ENCODE measurements at places on chromosomes 2 and 18. TPM values are rescaled to one million over a fixed set of nuclear protein-coding genes. Genes with fewer than 3 reads are reported as not detected.
A peak's percentile ranks its signal among the peaks of the same experiment; 100 is the strongest.

LINC00305 gene
- not detected for total RNA-seq

CDK15 gene
- total RNA-seq, result 0.21 TPM

TRIM43 gene
- total RNA-seq, result not detected

SPR gene
- 55.4 TPM for total RNA-seq

ZNF396 gene
- total RNA-seq, result 0.48 TPM

LIMS2 gene
- 237 TPM for total RNA-seq

EHBP1 gene
- total RNA-seq, result 22.2 TPM

DNA sequence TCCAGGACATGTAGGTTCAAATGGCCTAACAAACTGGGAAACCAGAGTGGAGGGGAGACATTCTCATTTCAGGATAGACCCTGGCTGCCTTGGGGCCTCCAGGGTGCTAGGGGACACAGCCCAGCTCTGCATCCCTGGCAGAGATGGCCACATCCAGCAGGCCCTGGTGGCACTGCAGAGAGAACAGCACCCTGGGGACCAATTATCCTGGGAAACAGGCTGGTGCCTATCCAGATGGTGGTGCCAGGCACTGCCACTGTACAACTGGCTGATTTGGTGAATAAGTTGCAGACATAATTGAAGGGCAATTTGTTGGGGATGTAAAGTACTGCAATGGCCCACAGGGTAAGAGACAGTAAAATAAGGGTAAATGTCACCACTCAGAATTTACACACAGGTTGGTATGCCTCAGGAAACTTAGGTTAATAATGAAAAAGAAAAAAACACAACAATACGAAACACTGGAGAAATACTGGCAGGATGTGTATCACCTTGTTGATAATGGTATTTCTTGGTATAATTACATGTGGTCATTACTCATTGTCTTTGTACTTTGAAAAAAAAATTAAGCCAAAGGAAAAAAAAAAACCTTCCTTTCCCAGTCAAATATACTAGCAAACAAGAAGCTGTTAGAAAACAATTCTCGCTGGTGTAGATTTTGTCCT is 12.8 kb upstream of the SFTPB start:
- no peaks in the 10 kb centered on the region for H3K36me3 ChIP-seq
- DNase-seq, result no peak
- peak overlapping the region; percentile 33 for H3K27ac ChIP-seq

DNA sequence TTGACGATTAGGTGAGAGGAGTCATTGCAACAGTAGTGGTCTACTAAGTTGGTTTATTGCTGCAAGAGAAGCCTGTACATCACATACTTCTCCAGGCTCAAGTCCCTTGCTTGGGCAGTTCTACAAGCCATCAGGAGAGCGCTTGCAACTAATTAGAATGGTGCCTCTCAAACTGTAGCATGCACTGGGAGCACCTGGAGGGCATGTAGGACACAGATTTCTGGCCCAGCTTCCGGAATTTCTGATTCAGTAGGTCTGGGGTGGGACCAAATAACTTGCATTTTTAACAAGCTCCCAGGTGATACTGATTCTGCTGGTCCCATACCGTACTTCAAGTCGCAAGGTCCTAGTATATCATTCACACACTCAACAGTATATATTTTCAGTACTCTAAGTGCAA is 34.5 kb upstream of the CCDC88A start:
- no peak for DNase-seq
- no peaks in the 10 kb centered on the region for H3K4me1 ChIP-seq
- no peak overlapping the region for H3K4me3 ChIP-seq
- H3K36me3 ChIP-seq, result no peaks in the 10 kb centered on the region
- no peaks in the 10 kb centered on the region for H3K27me3 ChIP-seq

GRCh38 chr2:62038975-62039771 is 133.7 kb downstream of the COMMD1 start:
- H3K4me1 ChIP-seq, result no peaks in the 10 kb centered on the region
- H3K27ac ChIP-seq, result no peak overlapping the region
- H3K4me3 ChIP-seq, result no peak overlapping the region
- H3K36me3 ChIP-seq, result no peaks in the 10 kb centered on the region

- H3K4me1 ChIP-seq, result no peaks in the 10 kb centered on the region
- no peaks in the 10 kb centered on the region for H3K36me3 ChIP-seq
- H3K4me3 ChIP-seq, result no peak overlapping the region
- no peak overlapping the region for H3K27ac ChIP-seq
Observed at GRCh38 chr2:79817288-79817687, 304.4 kb downstream of the CTNNA2 start.

GRCh38 chr2:186734957-186735734 is 41.3 kb downstream of the FAM171B start:
- H3K4me1 ChIP-seq, result no peaks in the 10 kb centered on the region
- H3K27ac ChIP-seq, result no peak overlapping the region
- DNase-seq, result no peak

- H3K4me3 ChIP-seq, result no peak overlapping the region
- DNase-seq, result no peak
- H3K4me1 ChIP-seq, result peaks cover 11% of the 10 kb centered on the region
- no peaks in the 10 kb centered on the region for H3K36me3 ChIP-seq
- H3K27me3 ChIP-seq, result no peaks in the 10 kb centered on the region
- no peak overlapping the region for H3K27ac ChIP-seq
Observed at GRCh38 chr2:128159437-128159836, 68.4 kb downstream of the UGGT1 start.

GRCh38 chr2:206273905-206274304 is 558 bp upstream of the ZDBF2 start:
- peaks cover 93% of the 10 kb centered on the region for H3K27me3 ChIP-seq
- DNase-seq, result no peak
- H3K4me3 ChIP-seq, result peak overlapping the region; percentile 67
- H3K4me1 ChIP-seq, result peaks cover 10% of the 10 kb centered on the region

- no peaks in the 10 kb centered on the region for H3K36me3 ChIP-seq
- DNase-seq, result no peak
Observed at GRCh38 chr2:231820786-231821303, 34.6 kb downstream of the COPS7B start.

- H3K27ac ChIP-seq, result no peak overlapping the region
- H3K36me3 ChIP-seq, result no peaks in the 10 kb centered on the region
- no peaks in the 10 kb centered on the region for H3K27me3 ChIP-seq
- no peak overlapping the region for H3K4me3 ChIP-seq
Observed at GRCh38 chr2:232200195-232200594, 178.4 kb upstream of the ALPP start.

DNA sequence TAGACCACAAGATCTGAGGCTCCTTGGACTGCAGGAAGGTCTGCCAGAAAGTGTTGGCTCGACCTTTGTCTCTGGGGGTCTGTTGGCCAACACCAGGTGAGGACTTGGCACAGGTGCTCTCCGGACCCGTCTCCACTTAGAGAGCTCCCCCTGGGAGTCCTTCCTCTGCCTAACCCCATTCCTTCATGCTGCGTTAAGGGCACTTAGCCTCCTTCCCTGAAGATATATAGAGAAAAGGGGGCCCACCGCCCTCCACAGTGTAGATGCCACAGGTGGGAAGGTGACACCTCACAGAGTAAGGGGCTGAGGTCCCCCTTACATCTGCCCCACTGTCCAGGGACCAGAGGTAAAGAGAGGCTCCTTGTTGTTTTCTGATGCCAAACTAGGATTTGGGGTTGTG is 8.2 kb downstream of the IGFBP5 start:
- no peaks in the 10 kb centered on the region for H3K36me3 ChIP-seq
- H3K27me3 ChIP-seq, result peaks cover 7% of the 10 kb centered on the region
- no peak overlapping the region for H3K4me3 ChIP-seq

GRCh38 chr2:13560322-13560721 is 843.6 kb downstream of the TRIB2 start:
- no peak for DNase-seq
- no peak overlapping the region for H3K4me3 ChIP-seq
- H3K27me3 ChIP-seq, result no peaks in the 10 kb centered on the region
- H3K27ac ChIP-seq, result no peak overlapping the region
- no peaks in the 10 kb centered on the region for H3K4me1 ChIP-seq

GRCh38 chr2:11651856-11652548 is 18.0 kb downstream of the NTSR2 start:
- H3K27ac ChIP-seq, result peak overlapping the region; percentile 17
- no peaks in the 10 kb centered on the region for H3K27me3 ChIP-seq
- H3K4me3 ChIP-seq, result no peak overlapping the region
- H3K36me3 ChIP-seq, result no peaks in the 10 kb centered on the region
- no peaks in the 10 kb centered on the region for H3K4me1 ChIP-seq

- H3K27ac ChIP-seq, result no peak overlapping the region
- H3K36me3 ChIP-seq, result no peaks in the 10 kb centered on the region
- H3K4me3 ChIP-seq, result no peak overlapping the region
- no peaks in the 10 kb centered on the region for H3K27me3 ChIP-seq
- no peak for DNase-seq
Observed at GRCh38 chr2:66843847-66844246, 408.9 kb downstream of the MEIS1 start.

DNA sequence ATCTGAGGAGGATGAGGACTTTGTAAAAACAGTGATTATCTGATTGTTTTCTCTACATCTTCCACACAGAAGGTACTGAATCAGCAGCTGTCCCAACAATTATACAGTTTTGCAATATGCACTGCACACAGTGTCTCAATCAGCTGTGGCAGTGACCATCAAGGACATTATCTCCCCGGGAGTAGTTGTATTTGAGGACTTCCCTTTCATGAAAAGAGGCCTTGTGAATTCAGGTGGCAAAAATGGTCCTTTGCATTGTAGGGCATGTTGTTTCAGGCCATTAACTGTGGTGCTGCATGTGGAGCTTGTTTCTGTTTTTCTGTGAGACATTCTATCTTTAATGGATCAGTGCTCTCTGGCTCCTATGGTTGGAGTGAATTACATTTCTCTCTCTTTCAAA is 779.4 kb upstream of the FSHR start:
- H3K36me3 ChIP-seq, result no peaks in the 10 kb centered on the region
- no peak for DNase-seq
- no peak overlapping the region for H3K27ac ChIP-seq
- no peaks in the 10 kb centered on the region for H3K4me1 ChIP-seq
- H3K27me3 ChIP-seq, result no peaks in the 10 kb centered on the region
- H3K4me3 ChIP-seq, result no peak overlapping the region

GRCh38 chr2:61775956-61776570 is 77.8 kb downstream of the FAM161A start:
- no peaks in the 10 kb centered on the region for H3K36me3 ChIP-seq
- no peaks in the 10 kb centered on the region for H3K27me3 ChIP-seq
- no peak for DNase-seq
- no peaks in the 10 kb centered on the region for H3K4me1 ChIP-seq

GRCh38 chr2:218435003-218435982 is 16.4 kb downstream of the VIL1 start:
- H3K36me3 ChIP-seq, result no peaks in the 10 kb centered on the region
- no peaks in the 10 kb centered on the region for H3K27me3 ChIP-seq
- no peak overlapping the region for H3K27ac ChIP-seq
- H3K4me3 ChIP-seq, result no peak overlapping the region
- no peaks in the 10 kb centered on the region for H3K4me1 ChIP-seq

- no peaks in the 10 kb centered on the region for H3K36me3 ChIP-seq
- no peak for DNase-seq
- no peaks in the 10 kb centered on the region for H3K4me1 ChIP-seq
- no peaks in the 10 kb centered on the region for H3K27me3 ChIP-seq
- H3K27ac ChIP-seq, result no peak overlapping the region
- H3K4me3 ChIP-seq, result no peak overlapping the region
Observed at GRCh38 chr2:181779288-181780021, 99.1 kb upstream of the NEUROD1 start.

DNA sequence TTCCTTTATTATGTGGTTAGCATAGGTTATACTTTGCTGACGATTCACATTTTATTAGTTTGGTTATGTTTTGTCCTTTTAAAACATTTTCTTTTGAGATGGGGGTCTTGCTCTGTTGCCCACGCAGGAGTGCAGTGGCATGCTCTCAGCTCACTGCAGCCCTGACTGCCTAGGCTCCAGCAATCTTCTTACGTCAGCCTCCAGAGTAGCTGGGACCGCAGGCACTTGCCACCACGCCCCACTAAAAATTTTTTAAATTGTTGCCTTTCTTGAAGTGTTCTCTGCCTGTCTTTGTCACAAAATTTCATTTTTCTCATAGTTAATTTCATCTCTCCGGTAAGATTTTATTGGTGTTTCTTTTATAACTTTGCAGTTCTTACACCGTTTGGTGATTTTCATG is 18.9 kb downstream of the HRH4 start:
- no peak for DNase-seq
- H3K27me3 ChIP-seq, result no peaks in the 10 kb centered on the region
- no peaks in the 10 kb centered on the region for H3K36me3 ChIP-seq

DNA sequence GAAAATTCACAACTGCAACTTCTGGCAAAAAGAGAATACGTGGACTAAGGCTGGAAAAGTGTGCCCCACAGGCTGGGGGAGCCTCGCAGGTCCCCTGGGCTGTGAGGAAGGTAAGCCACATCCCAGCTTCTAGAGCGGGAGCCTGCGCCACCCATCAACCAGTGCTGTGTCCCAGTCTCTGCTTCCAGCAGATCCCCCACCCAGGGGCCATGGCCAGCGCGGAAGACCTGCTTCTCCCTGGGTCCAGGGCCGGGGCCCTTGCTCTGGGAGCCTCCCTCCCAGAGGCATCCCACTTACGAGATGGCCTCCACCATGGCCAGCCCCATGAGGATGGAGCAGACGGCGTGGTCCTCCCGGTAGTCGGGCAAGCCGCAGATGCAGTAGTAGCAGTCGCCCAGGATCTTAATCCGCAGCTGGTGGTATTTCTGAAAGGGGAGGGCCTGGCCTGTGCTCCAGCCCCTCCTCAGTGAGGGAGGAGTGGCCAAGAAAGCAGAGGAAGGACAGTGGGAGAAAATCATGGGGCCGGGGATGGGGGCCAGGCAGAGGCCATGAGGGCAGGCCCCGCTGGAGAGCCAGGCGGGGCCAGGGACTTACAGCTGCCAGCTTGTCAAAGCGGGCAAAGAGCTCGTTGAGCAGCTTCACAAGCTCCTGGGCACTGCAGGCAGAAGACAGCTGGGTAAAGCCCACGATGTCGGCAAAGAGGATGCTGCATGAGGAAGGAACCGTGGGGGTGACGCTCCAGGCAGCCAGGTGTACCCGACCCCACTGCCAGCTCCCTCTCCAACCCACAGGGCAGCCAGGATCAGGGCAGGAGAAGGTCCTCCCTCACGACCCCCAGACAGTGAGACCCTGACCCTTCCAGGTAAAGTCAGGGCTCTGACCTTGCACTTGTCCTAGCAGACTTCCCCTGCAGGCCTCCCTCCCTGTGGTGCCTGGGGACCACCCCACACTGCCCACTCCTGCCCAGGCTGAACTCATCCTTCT is 48.0 kb downstream of the CENPO start:
- H3K36me3 ChIP-seq, result peaks cover 11% of the 10 kb centered on the region
- H3K4me1 ChIP-seq, result no peaks in the 10 kb centered on the region
- no peaks in the 10 kb centered on the region for H3K27me3 ChIP-seq

DNA sequence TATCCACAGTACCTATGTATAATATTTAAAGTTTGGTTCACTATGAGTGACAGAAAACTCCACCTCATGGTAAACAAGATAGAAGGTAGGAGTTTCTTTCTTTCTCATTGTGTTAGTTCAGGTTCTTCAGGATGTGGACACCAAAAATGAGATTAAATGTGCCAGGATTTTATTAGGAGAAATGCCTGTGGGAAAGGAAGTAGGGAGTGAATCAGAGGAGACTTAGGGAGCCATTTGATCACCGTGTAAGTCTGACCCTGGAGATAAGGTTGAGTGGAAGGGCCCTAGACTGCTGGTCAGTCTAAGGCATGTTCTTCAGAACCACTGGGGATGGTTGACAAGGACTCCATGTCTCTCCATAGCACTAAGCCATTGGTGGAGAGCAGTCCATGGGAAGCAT is 8.1 kb downstream of the AOX1 start:
- no peaks in the 10 kb centered on the region for H3K4me1 ChIP-seq
- DNase-seq, result no peak
- no peaks in the 10 kb centered on the region for H3K27me3 ChIP-seq
- H3K36me3 ChIP-seq, result no peaks in the 10 kb centered on the region
- no peak overlapping the region for H3K4me3 ChIP-seq
